ENCODE measurements at places on chromosomes 3 and 15.

- DNase-seq, result no peak
- no peaks in the 10 kb centered on the region for H3K4me1 ChIP-seq
- H3K4me3 ChIP-seq, result no peak overlapping the region
- H3K27me3 ChIP-seq, result peaks cover 8% of the 10 kb centered on the region
These were observed 6.6 kb downstream of the ACKR2 start for GRCh38 chr3:42815826-42816225.

GRCh38 chr15:44501768-44502366, 35.1 kb upstream of the EIF3J start:
- H3K4me3 ChIP-seq, result no peak overlapping the region
- peaks cover 79% of the 10 kb centered on the region for H3K36me3 ChIP-seq

- no peak for DNase-seq
- peaks cover 20% of the 10 kb centered on the region for H3K4me1 ChIP-seq
- H3K27ac ChIP-seq, result no peak overlapping the region
- no peak overlapping the region for H3K4me3 ChIP-seq
- no peaks in the 10 kb centered on the region for H3K36me3 ChIP-seq
- H3K27me3 ChIP-seq, result no peaks in the 10 kb centered on the region
These were observed 49.4 kb upstream of the SPATA12 start for GRCh38 chr3:57011022-57011421.

DNA sequence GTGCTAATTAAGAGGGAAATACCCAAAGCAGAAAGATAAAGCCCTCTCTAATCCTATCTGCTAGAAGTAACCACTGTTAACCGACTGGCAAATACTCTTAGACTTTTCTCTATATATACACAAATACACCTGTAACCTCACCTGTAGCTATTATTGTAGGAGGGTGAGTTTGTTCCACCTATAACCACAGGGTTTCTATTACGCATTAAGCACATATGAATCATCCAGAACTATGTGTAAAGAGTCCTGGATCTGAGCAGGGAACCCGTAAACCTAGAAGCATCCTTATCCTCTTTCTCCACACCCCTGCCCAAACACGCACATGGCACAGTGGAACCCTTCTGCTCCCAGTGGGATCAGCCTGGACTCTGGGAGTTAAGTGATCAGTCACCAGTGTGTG, 172.8 kb upstream of the C2CD4B start:
- H3K4me3 ChIP-seq, result no peak overlapping the region
- H3K27me3 ChIP-seq, result no peaks in the 10 kb centered on the region
- no peaks in the 10 kb centered on the region for H3K36me3 ChIP-seq

DNA sequence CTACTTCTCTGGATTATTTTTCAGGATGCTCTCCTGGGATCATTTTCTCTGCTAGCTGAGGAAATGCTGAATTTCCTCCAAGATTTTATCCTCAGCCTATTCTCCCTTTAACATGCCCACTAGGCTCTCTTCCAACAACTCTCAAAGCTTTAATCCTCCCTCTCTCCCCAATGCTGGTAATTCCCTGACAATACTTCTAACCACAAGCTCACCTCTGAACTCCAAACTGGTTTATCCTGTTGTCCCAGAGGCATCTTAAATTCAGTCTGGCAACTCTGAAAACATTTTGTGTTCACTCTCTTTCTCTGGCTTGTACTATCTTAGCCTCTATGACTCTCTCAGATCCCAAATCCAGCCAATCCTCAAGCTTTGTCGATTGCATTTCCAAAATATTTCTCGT, 490.3 kb downstream of the MECOM start:
- no peaks in the 10 kb centered on the region for H3K4me1 ChIP-seq
- H3K27ac ChIP-seq, result no peak overlapping the region
- H3K36me3 ChIP-seq, result no peaks in the 10 kb centered on the region
- no peaks in the 10 kb centered on the region for H3K27me3 ChIP-seq
- H3K4me3 ChIP-seq, result no peak overlapping the region

DNA sequence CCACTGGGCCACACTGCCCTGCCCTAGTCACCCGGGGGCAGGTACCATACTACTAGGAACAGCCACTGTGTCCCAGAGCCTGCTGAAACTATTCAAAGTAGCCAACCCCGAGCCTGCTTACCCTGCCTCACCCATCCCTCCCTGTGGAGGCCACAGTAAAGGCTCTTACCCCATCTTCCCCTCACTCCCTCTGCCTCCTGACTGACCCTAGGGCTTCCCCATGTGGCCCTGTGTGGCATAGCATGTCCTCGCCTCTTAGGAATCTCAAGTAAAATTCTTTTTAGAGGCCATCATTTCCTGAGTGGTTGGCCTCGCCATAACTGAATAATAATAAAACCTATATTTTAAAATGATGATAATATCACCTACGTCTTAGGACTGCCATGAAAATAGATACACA, 112.2 kb upstream of the SLC6A11 start:
- H3K4me3 ChIP-seq, result no peak overlapping the region
- H3K36me3 ChIP-seq, result no peaks in the 10 kb centered on the region
- no peaks in the 10 kb centered on the region for H3K4me1 ChIP-seq
- no peak overlapping the region for H3K27ac ChIP-seq
- H3K27me3 ChIP-seq, result no peaks in the 10 kb centered on the region

- H3K4me1 ChIP-seq, result no peaks in the 10 kb centered on the region
- no peaks in the 10 kb centered on the region for H3K27me3 ChIP-seq
- no peak overlapping the region for H3K4me3 ChIP-seq
- DNase-seq, result no peak
- H3K27ac ChIP-seq, result no peak overlapping the region
These were observed 41.3 kb downstream of the CDAN1 start for GRCh38 chr15:42695527-42696071.

GRCh38 chr3:115239717-115240116, 92.6 kb upstream of the ZBTB20 start:
- no peaks in the 10 kb centered on the region for H3K4me1 ChIP-seq
- DNase-seq, result no peak
- no peak overlapping the region for H3K27ac ChIP-seq
- H3K4me3 ChIP-seq, result no peak overlapping the region

DNA sequence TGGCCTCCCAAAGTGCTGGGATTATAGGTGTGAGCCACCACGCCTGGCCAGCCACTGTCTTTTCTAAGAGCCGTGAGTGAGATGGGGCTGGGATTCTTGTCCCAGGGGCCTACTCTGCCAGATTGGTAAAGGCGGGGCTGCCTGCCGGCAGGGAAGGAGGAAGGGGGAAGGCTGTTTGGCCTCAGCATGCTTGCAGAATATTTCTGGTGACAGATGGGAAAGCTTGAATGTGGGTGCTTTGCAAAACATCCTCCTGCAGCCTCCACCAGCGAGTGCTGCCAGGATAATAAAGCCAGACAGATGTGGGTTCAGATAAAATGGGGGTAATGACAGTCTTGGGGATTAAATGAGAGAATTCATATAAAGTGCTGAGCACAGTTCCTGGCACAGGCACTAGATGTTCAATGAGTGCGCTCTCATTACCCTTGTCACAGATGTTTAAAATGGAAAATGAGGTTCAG, 19.8 kb upstream of the ACOX2 start:
- no peaks in the 10 kb centered on the region for H3K4me1 ChIP-seq
- DNase-seq, result no peak
- no peak overlapping the region for H3K27ac ChIP-seq
- H3K36me3 ChIP-seq, result no peaks in the 10 kb centered on the region

DNA sequence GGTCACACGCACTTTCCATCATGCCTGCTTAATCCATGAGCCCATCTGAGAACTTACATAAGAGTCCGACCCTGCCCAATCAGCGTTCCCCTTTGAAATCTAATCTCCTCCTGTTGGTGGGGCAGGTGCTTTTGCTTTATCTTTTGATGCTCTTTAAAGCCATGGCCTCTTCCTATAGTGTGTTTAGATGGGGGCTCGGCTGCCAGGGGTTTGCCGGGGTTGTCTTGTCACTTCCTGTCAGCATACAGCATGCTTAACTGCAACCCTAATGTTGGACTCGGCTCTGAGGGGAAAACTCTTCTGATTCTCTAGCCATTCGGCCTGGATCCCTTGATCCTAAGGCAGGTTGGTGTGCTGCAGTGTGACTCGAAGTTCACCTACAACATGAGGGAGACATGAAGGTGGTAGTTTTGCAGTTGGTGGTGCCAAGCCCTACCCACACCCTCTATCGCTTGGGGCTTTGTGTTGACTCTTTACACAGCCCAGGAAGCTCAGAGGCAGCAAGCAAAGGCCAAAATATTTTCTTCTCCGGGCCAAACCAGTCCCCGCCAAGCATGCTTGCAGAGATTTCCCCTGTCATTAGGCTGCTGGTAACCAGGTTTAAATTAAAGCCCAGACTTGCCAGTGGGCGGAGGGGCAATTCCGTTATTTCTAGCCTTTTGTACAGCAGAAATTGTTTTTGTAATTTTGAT, 218.7 kb downstream of the FEZF2 start:
- no peak overlapping the region for H3K4me3 ChIP-seq
- no peak overlapping the region for H3K27ac ChIP-seq
- DNase-seq, result peak; percentile 23
- H3K27me3 ChIP-seq, result no peaks in the 10 kb centered on the region

- no peak for DNase-seq
- H3K4me1 ChIP-seq, result no peaks in the 10 kb centered on the region
- H3K36me3 ChIP-seq, result no peaks in the 10 kb centered on the region
- no peaks in the 10 kb centered on the region for H3K27me3 ChIP-seq
These were observed 236.5 kb downstream of the AGBL1 start for GRCh38 chr15:86316216-86316615.

DNA sequence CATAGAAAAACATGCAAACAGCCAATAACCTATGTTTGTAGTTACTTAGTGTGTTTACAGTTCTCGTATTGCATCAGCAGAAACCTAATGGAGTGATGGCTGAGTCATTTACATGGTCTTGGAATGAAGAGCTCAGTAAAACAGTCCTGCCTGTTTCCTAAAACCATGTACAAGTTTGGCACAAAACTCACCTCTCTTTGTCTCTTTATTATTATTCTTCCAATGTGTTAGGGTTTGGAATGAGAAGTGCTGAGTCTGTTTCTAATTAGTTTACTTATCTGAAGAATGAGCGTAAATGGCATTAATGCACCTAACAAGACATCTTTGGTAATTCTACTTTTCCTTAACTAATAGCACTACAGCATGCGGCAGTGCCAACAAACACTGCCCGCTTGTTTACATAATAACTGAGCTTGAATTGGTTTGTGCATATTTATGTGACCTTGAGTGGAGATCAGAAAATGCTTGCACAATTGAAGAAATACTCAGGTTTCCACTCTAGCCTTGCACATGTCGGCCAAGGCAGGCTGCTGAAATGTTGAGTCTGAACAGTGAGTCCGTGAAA, 385.4 kb upstream of the SEMA6D start:
- H3K27ac ChIP-seq, result no peak overlapping the region
- H3K27me3 ChIP-seq, result no peaks in the 10 kb centered on the region
- DNase-seq, result no peak
- no peaks in the 10 kb centered on the region for H3K36me3 ChIP-seq
- H3K4me1 ChIP-seq, result no peaks in the 10 kb centered on the region

- H3K27me3 ChIP-seq, result no peaks in the 10 kb centered on the region
- no peaks in the 10 kb centered on the region for H3K36me3 ChIP-seq
- peak overlapping the region; percentile 87 for H3K27ac ChIP-seq
These were observed 626 bp upstream of the PTPRG start for GRCh38 chr3:61560517-61561373.

- no peak overlapping the region for H3K4me3 ChIP-seq
- no peaks in the 10 kb centered on the region for H3K4me1 ChIP-seq
- no peaks in the 10 kb centered on the region for H3K27me3 ChIP-seq
- no peak overlapping the region for H3K27ac ChIP-seq
- no peaks in the 10 kb centered on the region for H3K36me3 ChIP-seq
These were observed 551.1 kb downstream of the NAALADL2 start for GRCh38 chr3:175410251-175410650.

GRCh38 chr15:95267481-95267880, 1036.1 kb downstream of the MCTP2 start:
- no peaks in the 10 kb centered on the region for H3K36me3 ChIP-seq
- H3K4me1 ChIP-seq, result no peaks in the 10 kb centered on the region
- no peak overlapping the region for H3K4me3 ChIP-seq
- H3K27me3 ChIP-seq, result peaks cover 4% of the 10 kb centered on the region
- no peak overlapping the region for H3K27ac ChIP-seq

- H3K4me1 ChIP-seq, result no peaks in the 10 kb centered on the region
- H3K27ac ChIP-seq, result no peak overlapping the region
- peak; percentile 62 for DNase-seq
- no peaks in the 10 kb centered on the region for H3K27me3 ChIP-seq
These were observed 6.5 kb upstream of the TBC1D23 start for GRCh38 chr3:100254168-100254777.

DNA sequence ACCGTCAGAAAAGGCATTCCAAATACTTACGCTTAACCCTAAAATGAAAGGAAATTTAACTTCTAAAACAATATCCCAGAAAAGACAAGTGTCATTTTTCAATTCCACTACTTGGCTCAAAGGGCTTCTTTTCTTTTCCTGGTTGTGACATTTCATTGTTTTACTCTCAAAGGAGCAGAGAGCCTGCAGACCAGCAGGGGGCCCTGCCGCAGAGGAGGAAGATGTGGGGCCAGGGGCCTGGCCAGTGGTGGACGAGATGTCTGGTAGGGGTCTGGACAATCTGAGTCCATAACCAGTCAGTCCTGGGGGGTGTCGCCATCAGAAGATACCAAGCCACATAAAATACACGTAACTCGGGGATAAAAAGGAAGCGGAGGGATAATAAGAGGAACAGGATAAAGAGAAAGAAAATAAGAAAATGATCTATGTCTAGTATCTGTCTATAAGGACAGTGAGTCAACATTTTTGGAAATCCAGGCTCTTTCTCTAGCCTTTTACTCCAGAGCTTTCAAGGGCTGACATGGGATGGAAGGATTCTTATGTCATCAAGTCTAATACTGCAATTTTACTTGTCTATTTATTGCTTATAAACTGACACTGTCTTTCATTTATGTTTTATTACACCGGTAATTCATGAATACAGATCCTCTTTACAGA, 54.2 kb upstream of the ARHGEF3 start:
- H3K27me3 ChIP-seq, result no peaks in the 10 kb centered on the region
- no peaks in the 10 kb centered on the region for H3K36me3 ChIP-seq
- H3K4me3 ChIP-seq, result no peak overlapping the region
- DNase-seq, result no peak
- peaks cover 39% of the 10 kb centered on the region for H3K4me1 ChIP-seq

DNA sequence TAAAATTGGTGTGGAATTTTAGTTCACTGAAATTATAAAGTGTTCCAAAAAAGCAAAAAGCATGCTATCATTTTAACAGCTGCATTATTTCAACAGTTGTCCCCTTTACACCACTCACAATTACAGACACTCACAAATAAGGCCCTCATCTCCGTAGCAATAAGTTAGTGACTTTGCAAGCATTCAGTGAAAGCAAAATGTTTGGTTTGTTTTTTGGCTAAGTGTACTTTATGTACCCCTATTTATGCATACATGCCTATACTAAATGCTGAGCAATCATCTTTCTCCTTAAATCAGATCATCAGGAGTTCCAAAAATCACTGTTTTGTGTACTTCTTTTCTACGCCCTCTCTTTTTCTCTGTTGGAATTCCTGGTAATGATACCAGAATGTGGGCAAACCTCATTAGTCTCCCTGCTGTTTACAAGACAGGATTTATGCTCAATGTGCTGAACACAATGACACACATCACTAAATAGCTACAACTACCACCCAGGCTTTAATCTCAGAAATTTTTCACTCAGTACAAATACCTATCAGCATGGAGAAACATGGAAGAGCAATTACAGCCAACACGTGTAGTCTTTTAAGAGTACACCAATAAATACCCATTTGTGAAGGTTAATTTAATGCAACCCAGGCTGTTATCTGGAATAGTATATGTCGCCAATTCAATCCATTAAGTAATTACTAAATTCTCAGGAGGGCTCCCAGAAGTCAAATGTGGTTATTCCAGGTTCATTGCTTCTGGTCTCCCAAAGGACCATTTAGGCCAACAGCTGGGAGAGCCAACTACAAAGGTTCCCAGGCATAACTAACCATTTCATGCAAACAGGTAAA, 12.0 kb downstream of the ALDH1A2 start:
- DNase-seq, result no peak
- H3K4me3 ChIP-seq, result no peak overlapping the region
- no peak overlapping the region for H3K27ac ChIP-seq
- no peaks in the 10 kb centered on the region for H3K36me3 ChIP-seq
- peaks cover 17% of the 10 kb centered on the region for H3K27me3 ChIP-seq
- no peaks in the 10 kb centered on the region for H3K4me1 ChIP-seq

Measured in DND-41 (cell line).